Stimulated activated CD4-positive, alpha-beta T cell treated with anti-CD3 and anti-CD28 coated beads, Interleukin-1b, Interleukin-23, amount 100 ng/mL, for 1 hour (primary cell): ENCODE measurements at places on chromosomes 1 and 21.

- no peak for DNase-seq
Measured at GRCh38 chr21:33760641-33761440, 118.5 kb downstream of the ITSN1 start.

DNA sequence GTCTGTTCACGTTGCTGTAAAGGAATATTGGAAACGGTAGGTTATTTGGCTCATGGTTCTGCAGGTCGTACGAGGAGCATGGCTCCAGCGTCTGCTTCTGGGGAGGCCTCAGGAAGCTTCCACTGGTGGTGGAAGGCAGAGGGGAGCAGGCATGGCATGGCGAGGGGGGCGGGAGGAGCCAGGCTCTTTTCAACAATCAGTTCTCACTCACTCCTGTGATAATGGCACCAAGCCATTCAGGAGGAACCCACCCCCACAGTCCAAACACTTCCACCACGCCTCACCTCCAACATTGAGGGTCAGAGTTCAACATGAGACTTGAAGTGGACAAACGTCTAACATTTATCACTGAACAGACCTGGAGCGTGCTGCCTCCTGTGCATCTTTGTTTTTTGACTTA lies 141.2 kb downstream of the PGBD5 start:
- no peak for DNase-seq

DNA sequence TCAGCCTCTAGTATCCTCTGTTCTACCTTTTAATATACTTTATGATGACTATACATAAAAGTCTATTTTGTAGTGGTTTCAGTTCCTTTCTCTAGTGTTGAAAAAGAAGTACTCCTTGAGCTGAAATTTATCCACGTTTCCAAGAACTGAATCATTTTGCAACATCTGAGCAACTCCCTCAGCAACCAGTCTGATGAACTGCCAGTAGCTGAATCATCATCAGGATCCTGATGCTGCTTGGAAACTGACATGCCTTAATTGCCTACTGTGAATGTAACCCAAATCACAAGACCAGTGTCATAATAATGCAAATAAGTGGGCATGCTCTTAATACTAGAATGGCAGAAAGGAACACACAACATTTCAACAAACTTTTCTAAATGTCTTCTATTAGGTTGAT lies 103.3 kb downstream of the CYYR1 start:
- no peak for DNase-seq

DNA sequence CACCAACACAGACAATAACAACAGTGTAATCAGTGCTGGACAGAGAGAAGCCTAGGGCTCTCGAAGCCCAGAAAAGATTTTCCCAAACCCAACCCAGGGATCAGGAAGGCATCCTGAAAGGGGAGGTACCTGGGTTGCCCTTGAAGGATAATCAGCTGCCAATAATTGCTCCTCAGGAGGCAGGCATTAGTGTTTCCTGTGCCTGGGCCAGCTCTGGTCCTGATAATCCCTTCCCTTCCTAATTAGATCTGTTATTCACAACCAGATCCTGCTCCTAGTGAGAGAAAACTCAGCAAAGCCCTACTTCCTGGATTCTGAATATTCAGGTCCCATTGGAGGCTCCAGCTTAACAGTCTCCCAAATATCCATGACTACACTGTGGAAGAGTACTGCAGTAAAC lies 117.4 kb downstream of the DMRTA2 start:
- no peak for DNase-seq

DNA sequence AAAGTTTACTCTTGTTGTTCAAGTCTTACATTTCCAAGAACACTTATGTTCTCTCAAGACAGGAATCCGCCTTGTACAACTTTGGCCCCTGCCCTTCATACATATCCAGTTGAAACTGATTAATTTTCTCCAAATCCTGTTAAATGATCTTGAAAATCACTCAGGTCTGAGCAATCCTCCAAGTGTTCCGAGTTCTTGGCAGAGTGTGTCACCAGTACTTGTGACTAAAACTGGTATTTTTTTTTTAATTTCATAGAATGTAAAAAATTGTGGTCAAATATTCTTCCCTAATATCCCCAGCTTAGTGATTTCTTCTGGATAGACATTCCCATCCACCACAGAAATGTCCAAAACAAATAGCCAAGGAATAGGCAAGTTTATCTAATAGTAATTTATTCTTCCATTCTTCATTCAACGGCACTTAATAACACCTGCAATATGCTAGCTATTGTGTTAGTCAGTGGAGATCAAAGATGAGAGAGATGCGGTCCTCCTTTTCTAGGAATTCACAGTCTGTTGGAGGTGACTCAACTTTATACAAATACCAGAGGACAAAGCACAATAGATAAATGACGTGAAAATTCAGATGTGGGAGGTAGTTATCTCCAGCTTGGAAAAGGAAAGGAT lies 71.4 kb downstream of the DIRAS3 start:
- DNase-seq = no peak

GRCh38 chr21:25298512-25299491 lies 308.5 kb downstream of the MRPL39 start:
- no peak for DNase-seq

- no peak for DNase-seq
Measured at GRCh38 chr21:41957991-41958766, 4.4 kb upstream of the C2CD2 start.

DNA sequence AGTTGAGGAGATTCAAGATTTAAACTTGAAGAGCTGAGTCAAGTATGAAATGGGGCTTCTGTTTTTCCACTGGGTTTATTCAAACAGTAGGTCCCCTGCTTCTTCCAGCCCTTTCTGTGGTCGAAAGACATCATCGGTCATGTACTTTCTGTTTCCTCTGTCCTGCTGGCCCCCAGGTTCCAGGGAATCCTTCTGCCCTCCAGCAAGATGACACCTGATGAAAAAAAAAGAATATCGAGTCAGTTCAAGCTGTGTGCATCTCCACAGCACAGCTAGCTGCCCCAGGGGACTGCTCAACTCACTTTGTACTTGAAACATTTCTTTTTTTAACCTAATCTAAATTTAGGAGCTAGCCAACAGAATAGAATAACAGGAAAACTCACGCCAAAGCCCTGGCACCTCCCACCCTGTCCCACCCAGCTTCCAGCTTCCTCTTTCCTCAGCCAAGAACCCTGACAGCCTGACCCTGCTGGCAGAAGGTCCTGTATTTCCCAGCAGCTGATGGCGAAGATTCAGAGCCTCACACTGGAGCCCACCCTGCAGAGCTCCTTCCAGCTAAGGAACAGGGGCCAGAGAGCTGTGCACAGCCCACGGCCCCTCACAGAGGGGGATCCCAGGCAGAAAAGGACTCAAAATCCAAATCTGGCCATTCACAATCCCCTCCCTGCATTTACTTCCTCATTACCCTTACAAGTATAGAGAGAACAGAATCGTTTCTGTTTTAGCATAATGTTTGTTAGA lies 176.5 kb downstream of the PSMG1 start:
- no peak for DNase-seq

DNA sequence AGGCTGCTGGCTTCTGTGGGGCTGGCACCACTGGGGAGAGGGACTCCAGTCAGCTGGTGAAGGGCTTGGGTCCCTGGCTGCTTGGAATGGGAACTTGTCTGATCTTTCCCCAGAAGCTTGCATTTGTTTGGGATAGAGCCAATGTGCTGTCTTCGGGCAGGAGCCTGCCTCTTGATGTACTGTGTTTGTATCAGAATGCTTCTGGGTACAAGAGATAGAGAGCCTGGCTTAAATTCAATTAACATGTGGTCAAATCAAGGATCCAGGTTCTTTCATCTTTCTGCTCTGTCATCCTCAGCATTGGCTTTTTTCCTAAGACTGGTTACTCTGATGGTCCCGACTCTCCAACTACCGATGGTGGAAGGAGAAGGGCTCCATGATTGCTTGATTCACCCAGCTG lies 16.0 kb upstream of the PROK1 start:
- DNase-seq = no peak
